ENCODE measurements at places on chromosomes 4 and X.

DNA sequence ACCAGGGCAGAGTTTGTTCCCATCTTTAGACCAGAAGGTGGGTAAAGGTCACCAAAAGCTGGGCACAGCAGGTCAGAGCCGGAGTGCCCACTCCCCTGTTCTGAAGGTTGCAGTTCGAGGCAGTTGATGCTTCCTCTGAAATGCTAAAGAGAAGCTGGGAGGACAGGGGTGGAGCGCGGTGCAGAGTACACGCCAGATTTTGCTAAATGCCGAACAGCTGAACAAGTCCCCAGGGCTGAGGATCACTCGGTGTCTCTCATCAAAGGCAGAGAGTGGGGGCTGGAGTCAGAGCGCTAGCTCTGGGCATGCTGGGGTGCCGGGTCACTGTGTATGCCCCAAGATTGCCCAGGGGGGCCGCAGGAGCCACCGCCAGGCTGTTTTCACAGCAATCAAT is 197.0 kb downstream of the BCOR start:
- DNase-seq = no peak

DNA sequence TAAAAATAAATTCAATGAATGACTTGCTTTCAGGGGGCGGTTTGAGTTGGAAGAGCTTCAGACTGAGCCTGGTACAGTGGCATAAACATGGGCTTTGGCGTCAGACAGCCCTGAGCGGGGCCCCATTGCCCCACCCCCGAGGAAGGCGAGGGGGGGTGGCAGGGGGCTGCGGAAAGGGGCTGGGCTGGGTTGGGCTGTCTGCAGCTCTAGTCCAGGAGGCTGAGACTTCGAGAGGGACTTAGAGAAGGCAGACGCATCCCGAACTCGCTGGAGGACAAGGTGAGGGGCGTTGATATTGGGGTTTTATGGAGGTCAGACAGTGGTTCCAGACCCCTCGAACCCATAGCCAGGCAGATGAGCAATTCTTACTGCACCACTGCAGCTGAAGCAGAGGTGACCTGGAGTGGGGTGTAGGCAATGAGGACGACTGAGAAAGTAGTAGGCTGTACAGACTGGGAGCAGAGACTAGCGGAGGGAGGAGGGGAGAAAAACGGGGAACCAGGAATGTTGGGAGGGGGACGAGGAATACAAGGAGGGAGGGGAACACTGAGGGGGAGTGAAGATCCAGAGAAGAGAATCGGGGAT is at the start of gene MAGED2:
MAGED2 (plus strand) TSS at position 222 of the 585 bp plus-strand sequence. CDS start 1,587 bp downstream, outside the sequence.
- DNase-seq = no peak

GRCh38 chr4:8082517-8083055 is 76.0 kb downstream of the ABLIM2 start:
- DNase-seq = no peak

DNA sequence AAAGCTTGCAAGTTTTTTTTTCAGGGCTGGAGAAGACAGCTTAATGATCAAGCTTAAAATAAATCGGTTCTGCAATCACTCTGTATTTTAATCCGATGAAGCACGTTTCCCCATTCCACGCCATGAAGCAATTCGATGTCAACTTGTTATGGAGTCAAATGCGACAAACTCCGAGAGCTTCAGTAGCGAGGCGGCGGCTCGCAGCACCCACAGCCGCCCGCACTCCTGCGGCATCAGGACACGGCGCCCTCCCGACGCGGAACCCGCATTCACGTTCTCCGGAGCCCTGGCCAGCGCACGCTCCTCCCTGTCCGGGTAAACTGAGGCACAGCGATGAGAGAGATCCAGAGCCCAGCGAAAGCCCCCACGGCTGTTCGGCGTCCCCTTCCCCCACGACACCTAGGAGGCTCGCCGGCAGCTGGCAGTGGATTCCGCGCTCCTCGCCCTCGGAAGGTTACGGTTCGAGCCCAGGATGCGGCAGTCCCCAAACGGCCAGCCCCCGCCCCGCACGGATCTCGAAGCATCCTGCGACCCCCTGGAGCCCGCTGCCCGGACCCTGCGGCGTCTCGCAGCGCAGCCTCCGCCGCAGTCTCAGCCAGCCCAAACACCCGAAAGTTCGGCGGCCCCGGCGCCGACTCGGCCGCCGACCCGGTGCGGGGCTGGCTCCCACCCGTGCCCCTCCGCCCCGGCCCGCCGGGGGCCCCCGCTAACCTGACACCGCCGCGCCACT is 507 bp downstream of the MFAP3L start:
- DNase-seq = peak; percentile 47

- DNase-seq = no peak
These were observed 10.5 kb upstream of the MGST2 start for GRCh38 chr4:139655116-139655515.

DNA sequence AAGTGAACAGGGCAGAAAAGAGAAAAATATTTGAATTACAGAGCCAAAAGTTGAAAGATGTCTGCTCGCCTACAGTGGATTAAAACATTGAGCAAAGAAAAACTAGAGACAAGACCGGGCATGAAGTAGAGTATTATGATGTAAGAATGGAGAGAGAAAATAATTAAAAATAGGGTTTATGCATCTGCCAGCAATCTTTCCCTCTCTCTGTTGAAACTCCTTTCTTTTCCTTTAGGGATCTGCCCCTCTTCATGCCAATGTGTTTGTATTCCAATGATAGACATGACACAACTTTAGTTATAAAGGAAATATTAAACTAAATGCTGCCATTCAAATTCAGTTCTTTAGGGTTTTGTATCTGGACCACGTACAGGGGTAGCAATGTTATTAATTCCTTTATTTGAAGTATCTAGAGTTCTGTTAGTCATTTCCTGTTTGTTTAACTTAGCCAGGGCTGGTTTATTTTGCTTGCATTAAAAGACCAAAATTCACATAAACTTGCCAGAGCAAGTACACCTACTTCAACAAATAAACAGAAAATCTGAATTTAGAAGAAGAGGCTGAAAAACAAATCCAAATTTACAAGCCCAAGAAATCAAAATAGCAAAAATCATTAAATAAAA is 202.6 kb downstream of the SPOCK3 start:
- DNase-seq = no peak

GRCh38 chr4:40276546-40276945 is 58.6 kb upstream of the CHRNA9 start:
- DNase-seq = no peak

- no peak for DNase-seq
These were observed 15.9 kb downstream of the SH3TC1 start for GRCh38 chr4:8215001-8215427.

DNA sequence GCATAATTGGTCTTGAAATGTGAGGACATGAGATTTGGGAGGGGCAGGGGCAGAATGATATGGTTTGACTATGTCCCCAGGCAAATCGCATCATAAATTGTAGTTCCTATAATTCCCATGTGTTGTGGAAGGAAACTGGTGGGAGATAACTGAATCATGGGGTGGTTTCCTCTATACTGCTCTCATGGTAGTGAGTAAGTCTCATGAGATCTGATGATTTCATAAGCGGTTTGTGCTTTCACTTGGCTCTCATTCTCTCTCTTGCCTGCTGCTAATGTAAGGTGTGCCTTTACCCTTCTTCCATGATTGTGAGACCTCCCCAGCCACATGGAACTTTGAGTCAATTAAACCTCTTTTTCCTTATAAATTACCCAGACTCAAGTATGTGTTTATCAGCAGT is 2595.9 kb downstream of the PCDH7 start:
- DNase-seq = no peak

DNA sequence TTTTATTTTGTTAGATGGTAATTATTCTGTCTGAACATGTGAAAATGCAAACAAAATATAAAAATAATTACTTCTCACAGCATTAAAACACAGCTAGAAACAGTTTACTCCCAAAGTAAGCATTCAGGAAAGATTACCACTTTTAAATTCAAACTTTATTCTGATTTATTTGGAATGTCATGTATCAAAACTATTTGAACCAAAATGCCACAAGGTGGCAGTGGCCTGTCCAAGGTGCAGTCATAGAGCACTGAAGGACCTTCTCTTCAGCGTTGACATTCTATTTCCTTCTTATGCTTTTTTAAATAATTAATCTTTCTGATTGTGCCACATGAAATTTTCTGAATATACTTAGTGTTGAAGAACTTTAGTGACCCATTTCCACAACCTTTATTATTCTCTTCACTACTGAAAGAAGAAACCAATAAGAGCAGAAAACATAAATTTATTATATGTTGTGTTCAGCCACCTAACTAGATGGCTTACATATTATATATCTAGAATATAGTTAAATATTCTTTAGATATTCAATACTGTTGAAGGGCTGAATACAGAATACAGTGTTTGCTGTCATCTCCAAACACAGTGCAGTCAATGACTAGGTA is 283.6 kb downstream of the CFAP299 start:
- DNase-seq = no peak

GRCh38 chr4:77820649-77821561 is 1.7 kb upstream of the CNOT6L start:
- no peak for DNase-seq

DNA sequence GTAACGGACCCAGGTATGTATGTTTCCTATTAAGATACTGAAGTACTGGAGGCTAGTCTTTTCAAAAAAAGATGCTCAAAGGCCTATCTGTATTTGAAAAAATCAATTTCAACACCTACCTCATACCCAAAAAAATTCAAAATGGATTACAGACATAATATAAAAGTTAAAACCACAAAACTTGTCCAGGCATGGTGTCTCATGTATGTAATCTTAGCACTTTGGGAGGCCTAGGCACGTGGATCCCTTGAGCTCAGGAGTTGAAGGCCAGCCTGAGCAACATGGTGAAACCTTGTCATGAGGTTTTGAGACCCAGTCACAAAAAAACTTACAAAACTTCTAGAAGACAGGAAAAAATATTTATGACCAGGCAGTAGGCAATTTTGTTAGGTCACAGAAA is 16.7 kb downstream of the RBMX start:
- no peak for DNase-seq

DNA sequence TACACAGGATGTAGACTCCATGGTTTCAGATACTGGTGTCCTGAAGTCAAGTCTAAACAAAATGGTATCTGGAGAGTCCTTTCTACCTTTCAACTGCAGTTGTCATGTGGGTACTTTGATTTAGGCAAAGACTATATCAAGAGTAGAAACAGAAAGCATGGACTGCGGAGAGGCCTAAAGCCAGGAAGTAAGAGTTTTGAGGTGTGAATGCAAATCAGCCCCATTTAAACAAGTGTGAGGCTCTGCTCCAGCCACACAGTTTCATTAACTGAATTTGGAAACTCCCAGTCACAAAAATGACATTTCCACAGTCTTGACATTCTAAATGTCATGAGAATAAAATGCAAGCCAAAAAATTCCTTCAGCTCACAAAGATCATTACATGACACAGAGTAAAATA is 87.2 kb upstream of the MCF2 start:
- DNase-seq = no peak

GRCh38 chrX:12868747-12869146 is 1.9 kb downstream of the TLR7 start:
- no peak for DNase-seq

GRCh38 chr4:105014635-105015034 is 132.0 kb upstream of the TET2 start:
- DNase-seq = no peak

- no peak for DNase-seq
These were observed 582.3 kb downstream of the KCNIP4 start for GRCh38 chr4:21366312-21366711.

DNA sequence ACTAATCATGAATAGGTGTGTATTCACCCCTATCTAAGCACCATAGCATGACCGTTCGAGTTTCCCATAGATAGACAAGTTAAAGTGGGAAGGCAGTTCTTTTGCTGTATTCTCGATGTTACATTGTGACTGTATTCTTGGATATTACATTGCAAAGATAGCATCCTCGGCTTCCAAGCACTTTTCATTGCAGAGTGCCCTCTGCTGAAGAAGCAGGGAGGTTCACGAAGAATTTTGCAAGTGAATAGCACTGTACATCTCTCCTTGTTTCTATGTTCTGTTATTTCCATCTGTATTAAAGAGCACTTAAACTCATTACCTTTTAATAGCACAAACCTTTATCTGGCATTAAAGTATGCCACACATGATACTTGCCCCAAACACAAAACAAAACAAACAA is 426.7 kb upstream of the ARX start:
- no peak for DNase-seq

DNA sequence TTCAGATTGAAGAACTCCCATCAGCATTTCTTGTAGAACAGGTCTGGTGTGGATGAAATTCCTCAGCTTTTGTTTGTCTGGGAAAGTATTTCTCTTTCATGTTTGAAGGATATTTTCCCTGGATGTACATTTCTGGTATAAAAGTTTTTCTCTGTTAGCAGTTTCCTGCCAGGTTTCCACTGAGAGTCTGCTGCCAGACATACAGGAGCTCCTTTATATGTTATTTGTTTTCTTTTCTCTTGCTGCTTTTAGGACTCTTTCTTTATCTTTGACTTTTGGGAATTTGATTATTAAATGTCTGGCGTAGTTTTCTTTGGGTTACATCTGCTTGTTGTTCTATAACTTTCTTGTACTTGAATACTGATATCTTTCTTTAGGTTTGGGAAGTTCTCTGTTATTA is 486.5 kb downstream of the ARAP2 start:
- no peak for DNase-seq

DNA sequence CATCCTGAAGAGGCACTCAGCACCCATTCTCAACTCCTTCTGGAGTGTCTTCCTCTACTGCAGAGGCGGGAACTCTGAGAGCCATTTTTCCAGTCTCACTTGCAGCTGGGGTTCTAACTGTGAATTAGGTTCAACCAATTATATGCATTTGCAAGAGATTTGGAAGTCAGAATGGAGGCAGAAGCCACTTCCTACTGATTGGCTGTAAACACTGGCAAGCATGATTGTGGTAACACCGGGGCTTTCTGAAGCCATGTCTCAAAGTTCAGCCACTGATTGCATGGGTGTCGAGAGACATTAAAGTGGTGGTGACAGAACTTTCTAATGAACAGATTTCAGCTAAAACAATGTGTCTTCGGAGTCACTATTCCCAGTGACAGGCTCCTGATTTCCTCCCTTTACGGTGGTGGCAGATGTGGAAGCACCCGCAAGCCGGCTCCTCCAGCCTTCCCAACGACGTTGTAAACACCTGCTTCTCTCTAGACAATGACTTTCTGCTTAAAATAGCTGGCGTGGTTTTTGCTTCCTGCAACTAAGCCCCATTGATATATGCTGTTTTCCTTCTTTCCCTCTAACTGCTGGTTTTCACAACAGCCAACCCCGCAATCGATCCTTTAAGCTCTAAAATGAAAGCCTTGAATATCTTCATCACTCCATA is 92.0 kb downstream of the IRF2 start:
- no peak for DNase-seq

- DNase-seq = no peak
These were observed 28.9 kb downstream of the AFF1 start for GRCh38 chr4:86963697-86964096.

DNA sequence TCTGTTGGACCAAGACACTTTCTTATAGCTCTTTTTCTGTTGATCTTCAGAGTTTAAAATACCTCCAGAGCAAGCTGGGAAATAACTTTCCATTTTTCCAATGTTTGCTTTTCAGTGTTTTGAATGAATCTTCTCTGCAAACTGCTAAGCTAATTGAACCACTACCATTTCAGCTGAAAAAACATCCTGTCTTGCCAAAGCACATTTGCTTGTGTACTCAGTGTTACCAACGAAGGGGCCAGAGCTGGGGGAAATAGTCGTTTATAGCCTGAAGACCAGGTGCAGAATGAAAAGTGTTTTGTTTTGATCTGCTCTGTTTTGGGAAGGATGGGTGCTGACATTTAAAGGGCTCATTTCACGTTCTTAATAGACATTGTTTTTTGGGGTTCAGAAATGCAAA is 88.4 kb upstream of the CLNK start:
- no peak for DNase-seq
